ENCODE measurements at places on chromosomes 6 and 20.

DNA sequence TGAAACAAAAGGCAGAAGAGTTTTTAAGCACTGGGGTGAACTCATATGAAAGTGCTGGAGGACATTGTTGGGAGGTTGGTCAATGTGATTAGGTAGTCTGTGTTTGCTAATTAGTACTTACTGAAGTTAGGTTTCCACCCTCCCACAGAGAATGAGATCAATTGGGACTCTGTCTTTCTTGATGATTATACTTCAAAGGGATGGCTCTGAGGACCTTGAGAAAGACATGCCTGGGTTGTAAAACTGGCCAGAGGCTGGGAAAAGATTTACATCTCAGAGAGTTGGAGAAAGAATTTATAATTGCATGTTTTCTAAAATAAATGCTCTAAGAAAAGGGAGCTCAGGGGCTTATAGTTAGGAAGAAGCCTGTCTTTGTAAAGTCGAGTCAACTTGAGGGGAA is 74.0 kb downstream of the CD109 start:
- no peak for DNase-seq

- DNase-seq, result no peak
These were observed 24.9 kb upstream of the MAP3K7 start for GRCh38 chr6:90611543-90612312.

- DNase-seq, result no peak
These were observed 115.2 kb upstream of the AKIRIN2 start for GRCh38 chr6:87817183-87817582.

GRCh38 chr6:155248008-155249001 is 15.5 kb upstream of the CLDN20 start:
- peak; percentile 75 for DNase-seq

DNA sequence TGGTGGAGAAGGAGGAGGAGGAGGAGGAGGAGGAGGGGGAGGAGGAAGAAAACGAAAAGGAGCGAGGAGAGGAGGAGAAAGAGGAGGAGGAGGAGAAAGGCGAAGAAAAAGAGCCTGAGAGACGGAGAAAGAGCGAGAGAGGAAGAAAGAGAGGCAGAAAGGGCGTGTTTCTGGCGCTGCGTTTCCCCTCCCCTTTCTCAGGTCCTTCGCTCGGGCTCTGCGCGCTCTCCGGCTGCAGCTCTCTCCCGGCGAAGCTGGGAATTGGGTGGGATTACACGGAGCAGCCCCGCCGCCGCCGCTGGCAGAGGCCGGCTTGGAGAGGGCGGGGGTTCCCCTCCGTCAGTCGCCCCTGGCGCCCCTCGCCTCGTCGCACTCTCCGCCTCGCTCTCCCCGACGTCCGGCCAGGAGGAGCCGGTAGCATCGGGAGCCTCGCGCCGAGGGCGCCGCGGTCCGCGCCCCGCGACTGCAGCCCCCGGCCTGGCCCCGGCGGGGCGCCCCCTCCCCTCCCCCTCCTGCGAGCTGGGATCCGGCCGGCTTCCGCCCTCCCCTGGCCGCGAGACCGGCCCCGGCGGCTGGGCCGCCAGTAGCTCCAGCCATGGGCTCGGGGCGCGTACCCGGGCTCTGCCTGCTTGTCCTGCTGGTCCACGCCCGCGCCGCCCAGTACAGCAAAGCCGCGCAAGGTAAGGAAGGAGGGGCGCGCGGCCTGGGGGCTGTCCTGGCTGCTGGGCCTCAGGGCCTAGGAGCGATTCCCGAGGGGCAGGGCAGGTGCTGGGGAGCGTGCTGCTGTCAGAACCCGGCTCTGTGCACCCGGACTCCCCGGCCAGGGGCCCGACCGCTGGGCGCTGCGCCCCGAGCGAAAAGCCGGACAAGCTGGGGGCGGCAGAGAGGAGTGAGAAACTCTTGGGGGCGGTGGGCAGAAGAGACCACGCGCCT is at the start of gene SCUBE3:
SCUBE3 (plus strand) TSS at position 133 of the 933 bp plus-strand sequence; CDS start at position 596, 463 bp downstream.
- DNase-seq, result peak; percentile 70

GRCh38 chr6:6681075-6681849 is 92.7 kb downstream of the LY86 start:
- DNase-seq, result no peak

- no peak for DNase-seq
These were observed 11.5 kb upstream of the SRF start for GRCh38 chr6:43159599-43159998.

GRCh38 chr6:24497254-24497970 is 2.6 kb downstream of the ALDH5A1 start:
- no peak for DNase-seq

DNA sequence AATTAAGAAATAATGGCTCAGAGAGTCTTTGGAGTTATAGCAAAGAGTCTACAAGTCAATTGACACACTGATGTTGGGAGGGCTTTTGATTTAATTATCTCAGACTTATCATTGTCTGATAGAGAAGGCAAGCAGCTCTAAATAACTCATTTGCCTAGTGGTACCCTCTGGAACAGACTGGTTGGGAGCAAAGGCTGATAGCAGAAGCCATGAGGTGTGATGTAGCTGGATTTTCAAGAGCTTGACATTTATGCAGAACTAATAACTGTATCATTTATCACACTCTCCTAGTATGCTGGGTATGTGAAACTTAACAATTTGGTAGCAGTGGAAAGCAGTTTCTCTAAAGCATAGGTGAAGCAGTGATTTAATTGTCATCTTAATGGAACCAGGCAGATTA is 380.6 kb downstream of the TENT5A start:
- DNase-seq, result no peak

- DNase-seq, result peak; percentile 65
These were observed 22.6 kb upstream of the HLA-DQB2 start for GRCh38 chr6:32785781-32786533.

GRCh38 chr6:20333721-20334269 is 67.9 kb upstream of the E2F3 start:
- no peak for DNase-seq

GRCh38 chr6:166633732-166634535 is 6.9 kb upstream of the RPS6KA2 start:
- DNase-seq, result no peak

- no peak for DNase-seq
These were observed 5.3 kb upstream of the TNFAIP3 start for GRCh38 chr6:137861550-137862337.

- DNase-seq, result no peak
These were observed 18.7 kb downstream of the DIDO1 start for GRCh38 chr20:62907384-62908317.

GRCh38 chr6:13439644-13440043 is 47.8 kb downstream of the GFOD1 start:
- no peak for DNase-seq

DNA sequence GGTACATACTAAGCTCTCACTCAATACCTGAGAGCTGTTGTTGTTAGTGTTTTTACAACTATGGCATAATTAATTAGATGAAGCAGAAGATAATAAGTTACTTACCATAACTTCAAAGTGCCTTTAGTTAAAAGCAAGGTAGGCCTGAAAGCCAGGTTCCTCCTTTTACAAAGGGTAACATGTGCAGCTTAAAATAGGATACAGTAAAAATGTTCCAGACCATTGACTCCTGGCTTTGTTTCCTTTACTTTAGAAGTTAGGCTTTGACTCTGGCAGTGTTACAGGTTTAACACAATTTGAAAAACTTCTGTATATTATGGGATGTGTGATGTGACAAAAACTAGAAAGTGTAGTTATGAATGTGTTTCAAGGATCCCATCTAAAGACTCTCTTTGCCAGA is 522.5 kb downstream of the EPM2A start:
- no peak for DNase-seq

GRCh38 chr6:39956936-39957335 is 22.7 kb upstream of the MOCS1 start:
- no peak for DNase-seq

DNA sequence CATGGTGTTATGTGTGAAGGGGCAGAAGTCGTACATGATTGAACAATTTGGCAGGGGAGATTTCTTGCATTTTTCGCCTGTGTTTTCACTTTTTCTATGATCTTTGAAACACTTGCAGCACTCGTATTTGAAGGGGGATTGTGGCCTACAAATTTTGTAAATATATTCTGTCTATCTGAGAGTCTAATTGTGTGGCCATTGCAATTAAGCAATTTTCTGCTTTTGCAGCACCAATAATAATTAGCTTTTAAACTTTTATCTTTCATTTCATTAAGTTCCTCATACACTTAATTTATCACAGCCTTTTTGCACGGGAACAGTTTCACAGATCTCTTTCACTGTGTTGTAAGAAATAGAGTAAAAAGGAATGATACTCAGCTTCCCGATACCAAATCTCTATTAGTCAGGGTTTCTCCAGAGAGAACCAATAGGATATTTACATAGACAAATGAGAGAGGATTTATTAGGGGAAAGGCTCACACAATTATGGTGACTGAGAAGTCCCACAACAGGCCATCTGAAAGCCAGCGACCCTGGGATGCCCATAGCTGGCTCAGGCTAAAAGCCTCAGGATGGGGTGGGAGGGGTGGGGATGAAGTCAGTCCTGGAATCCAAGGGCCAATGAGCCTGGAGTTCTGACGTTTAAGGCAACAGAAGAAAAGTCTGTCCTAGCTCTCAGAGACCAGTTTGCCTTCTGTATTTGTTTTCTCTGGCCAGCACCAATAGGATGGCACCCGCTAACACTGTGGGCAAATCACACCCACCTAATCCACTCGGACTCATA is 58.3 kb downstream of the KIF6 start:
- DNase-seq, result no peak

GRCh38 chr6:37942606-37943376 is 123.3 kb downstream of the ZFAND3 start:
- no peak for DNase-seq

DNA sequence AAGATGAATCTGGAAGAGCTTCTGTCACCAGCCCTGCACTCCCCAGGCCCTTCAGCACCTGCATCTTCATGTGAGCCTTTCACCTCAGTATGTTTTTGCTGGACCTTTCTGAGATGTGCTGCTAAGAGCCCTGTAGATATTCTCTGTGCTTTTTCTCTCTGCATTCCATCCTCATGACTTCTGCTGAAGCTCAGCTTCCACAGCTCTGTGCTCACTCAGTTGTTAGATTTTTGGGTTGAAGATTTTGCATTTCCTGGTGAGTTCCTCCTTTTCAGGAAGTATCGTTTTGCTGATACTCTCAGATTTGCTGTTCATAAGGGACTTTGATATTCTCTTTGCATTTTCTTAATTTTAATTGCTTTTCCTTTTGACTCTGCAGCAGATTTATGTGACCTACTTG is 18.3 kb downstream of the KIAA1586 start:
- DNase-seq, result peak; percentile 69

DNA sequence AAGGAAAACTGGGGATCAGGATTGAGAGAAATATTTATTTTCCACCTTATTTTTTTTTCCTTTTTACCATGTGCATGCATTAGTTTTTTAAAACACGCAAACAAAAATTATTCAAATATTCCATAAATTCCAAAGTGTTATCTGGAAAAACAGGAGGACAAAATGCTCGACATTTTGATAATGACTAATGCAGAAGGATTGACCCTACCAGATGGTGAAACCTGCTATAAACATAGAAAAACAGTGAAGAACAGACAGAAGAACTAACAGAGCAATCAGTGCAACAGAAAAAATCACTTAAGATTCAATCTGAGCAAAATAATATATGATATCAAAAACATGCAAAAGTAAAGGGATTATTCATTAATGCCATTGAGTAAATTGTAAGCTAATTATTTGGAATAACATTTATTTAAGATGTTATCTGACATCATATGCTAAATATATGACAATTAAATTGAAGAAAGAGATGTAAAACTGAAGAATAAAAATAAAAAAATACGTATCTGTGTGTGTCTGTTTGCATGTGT is 218.4 kb downstream of the LMBRD1 start:
- peak; percentile 5 for DNase-seq

GRCh38 chr6:143744551-143745165 is 66.9 kb downstream of the PHACTR2 start:
- no peak for DNase-seq

DNA sequence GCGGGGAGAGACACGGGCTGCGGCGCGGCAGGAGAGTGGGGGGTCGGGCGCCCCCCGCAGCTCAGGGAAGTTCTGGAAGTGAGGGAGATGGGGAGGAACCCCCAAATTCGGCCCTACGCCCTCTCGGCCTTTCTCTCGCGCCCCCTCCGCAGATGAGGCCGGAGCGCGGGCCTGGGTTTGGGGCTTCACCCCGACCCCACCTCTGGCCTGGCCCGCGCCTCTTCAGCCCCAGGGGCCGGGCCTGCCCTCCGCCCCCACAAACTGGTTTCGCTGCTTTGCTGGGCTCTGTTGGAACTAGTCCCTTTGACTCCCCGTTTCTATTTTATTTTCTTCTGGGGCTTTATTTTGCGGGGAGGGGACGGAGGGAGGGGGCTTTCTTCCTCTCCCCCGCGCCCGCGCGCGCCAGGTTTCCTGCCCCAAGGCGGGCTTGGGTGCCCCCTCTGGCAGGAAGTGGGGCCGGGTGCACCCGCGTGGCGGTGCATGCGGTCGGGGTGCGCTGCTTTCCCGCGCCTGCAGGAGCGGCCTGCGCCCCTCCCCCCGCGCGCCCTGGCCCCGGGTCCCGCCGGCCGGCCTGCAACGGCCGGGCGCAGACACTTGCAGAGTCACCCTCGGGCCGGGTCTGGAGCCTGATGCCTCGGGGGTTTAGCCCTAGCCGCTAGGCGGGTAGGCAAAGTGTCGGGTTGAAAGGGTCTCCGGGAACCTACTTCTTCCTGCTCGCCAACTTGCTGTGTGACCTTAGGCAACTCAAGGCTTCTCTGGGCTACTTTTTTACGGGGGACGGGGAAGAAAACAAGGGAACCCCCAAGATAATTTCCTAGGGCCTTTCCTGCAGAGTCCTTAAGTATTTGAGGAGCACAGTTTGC is 1.3 kb downstream of the HMGA1 start:
- peak; percentile 77 for DNase-seq

GRCh38 chr6:162554531-162554930 is 173.0 kb downstream of the PRKN start:
- no peak for DNase-seq

- DNase-seq, result peak; percentile 52
These were observed 164.2 kb upstream of the TCF21 start for GRCh38 chr6:133724726-133725125.
